ENCODE measurements at places on chromosomes 11 and 22.

- no peak for DNase-seq
Observed at GRCh38 chr22:49779211-49779610, 48.5 kb downstream of the BRD1 start.

- DNase-seq = no peak
Observed at GRCh38 chr22:39316440-39317083, 2.9 kb downstream of the RPL3 start.

GRCh38 chr11:128116885-128117284, 470.5 kb downstream of the ETS1 start:
- no peak for DNase-seq

GRCh38 chr11:96082002-96082899, 158.3 kb upstream of the MTMR2 start:
- DNase-seq = no peak
